Hippocampal formation (tissue), 2 donors: ENCODE measurements at places on chromosomes 1 and 21.
A peak's percentile ranks its signal among the peaks of the same experiment; 100 is the strongest.

DNA sequence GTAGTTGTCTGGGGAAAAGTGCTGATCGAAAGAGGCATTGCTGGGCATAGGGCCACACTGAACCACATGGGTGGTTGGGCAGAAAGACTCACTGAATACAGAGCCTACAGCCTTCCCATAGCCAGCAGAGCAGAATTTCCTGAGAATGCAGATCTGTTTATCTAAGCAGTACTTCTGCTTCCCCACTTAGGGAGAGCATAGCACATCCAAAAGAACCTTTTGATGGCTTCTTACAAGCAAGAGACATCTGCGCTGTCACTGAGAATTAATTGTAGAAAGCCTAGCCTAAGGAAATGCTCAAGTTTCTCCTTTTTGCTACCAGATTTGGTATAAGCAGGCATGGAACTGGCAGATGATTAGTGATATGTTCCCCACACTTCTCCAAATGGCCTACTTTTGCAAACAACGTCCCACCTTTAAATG, 13.0 kb upstream of the KLHDC8A start:
- peak; percentile 63 for DNase-seq

- DNase-seq: no peak
These were observed 28.9 kb downstream of the MAP10 start for GRCh38 chr1:232834066-232834465.

- DNase-seq: no peak
These were observed 139.9 kb upstream of the PKN2 start for GRCh38 chr1:88544195-88544594.

DNA sequence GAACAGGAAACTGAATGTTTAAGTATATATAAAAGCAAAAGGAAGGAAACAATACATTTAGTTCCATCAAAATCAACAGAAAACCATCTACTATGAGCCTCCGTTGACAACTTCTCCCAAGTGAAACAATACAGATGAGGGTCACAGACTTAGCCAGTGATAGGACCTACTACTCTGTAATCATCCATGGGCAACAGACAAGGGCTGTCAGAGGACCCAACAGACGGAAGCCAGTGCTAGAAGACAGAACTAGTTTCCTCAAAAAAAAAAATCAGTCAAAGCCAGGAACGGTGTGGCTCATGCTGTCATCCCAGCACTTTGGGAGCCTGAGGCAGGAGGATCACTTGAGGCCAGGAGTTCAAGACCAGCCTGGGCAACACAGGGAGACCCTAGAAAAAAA, 20.6 kb downstream of the RERE start:
- no peak for DNase-seq

GRCh38 chr1:29630756-29631155, 394.4 kb downstream of the PTPRU start:
- no peak for DNase-seq

- DNase-seq: no peak
These were observed 1.4 kb upstream of the MYBPH start for GRCh38 chr1:203177036-203177405.

DNA sequence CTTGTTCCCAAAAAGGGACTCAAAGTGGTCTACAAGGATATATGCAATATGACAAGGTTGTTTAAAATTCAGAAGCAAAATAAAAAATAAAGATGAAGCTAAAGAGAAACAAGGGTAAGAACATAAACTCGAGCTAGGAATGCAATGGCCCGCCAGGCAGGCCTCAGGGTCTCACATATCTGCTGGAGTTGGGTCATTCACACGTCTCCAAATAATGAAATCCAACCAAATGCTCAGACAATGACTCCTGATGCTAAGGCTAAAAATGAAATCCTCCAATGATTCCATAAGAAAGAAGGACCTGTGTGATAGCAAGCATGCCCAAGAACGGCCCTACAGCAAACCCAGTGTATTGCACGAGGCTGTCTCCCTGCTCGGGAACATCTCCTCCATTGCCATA, 153.3 kb upstream of the ETS2 start:
- DNase-seq: no peak

DNA sequence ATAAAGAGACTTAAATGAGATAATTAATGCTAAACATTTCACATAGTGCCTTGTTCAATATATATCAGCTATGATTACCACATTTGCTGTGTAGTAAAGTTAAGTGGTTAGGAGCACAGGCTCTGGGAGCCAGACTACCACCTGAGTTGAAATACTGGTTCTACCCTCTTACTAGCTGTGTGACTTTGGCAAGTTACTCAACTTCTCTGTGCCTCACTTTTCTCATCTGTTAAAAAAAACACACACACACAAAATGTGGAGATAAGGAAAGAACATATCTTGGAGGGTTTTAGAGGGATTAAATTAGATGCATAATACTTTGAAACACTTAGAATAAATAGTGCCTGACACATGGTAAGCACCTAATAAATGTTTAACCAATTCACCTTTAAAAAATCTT, 51.8 kb upstream of the NRDC start:
- no peak for DNase-seq

DNA sequence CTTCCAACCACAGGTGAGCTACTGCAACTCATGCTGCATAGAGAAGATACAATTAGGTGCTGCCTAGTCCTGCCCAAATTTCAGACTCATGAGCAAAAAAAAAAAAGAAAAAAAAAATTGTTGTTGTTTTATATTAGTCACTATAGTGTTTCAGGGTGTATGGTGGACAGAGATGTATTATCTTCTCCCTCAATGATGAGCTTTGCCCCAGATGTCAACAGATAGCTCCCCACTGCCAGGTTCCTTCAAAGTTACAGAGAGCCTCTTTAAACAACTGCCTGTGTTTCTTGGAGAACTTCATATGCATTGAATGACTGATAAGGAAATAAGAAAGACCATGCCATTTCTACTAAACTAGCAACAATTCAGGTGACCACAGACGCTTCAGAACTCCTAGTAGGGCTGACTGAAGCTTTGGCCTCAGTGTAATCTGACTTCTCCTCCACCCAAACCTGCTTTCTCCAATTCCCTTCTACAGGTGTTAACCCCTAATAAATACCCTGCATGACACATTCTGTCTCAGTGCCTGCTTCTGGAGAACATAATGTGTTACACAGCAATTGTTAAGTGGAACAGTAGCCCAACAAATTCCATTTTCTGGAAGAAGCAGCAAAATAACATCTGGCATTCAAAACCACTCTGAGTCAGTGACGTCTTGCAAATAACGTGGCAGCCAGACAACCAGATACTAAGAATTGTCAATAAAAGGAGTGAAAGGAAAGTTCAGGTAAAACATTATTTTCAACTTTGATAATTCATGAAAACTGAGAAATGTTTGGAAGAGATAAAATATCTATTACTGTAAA, 147.7 kb downstream of the CDC42BPA start:
- DNase-seq: no peak

DNA sequence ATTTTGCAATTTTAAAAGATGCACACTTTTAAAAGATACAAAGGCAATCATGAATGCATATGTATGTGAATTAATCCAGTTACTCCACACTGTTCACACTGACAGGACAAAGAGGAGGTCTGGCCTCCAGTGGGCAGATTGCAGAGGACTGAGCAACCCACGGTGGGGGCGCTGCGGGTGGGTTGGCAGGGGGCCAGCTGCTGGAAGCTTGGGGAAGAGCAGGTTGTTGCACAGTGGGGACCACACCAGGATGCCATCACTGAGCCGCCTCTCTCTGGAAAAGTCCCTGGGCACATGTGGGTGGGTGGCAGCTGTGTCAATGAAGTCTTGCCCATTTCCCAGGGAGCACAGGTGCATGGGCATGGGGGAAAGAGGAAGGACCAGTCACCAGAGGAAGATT, 12.7 kb upstream of the PADI4 start:
- DNase-seq: no peak
